ENCODE measurements at places on chromosomes 1 and 21. TPM values are rescaled to one million over a fixed set of nuclear protein-coding genes. Genes with fewer than 3 reads are reported as not detected.

Gene SAMD11
- 3.0 TPM for total RNA-seq

Gene SLAMF7
- total RNA-seq = 7.0 TPM

Gene MRPL55
- 33.0 TPM for total RNA-seq

Gene HOOK1
- 42.4 TPM for total RNA-seq

Gene LPAR3
- 2.3 TPM for total RNA-seq

Gene MROH7
- 3.7 TPM for total RNA-seq

Gene OLFML2B
- total RNA-seq = 0.57 TPM

Gene KPNA6
- 56.7 TPM for total RNA-seq

Gene SPRR1A
- total RNA-seq = not detected

Gene EXO1
- 5.1 TPM for total RNA-seq

Gene NHLH2
- not detected for total RNA-seq

Gene GNG4
- total RNA-seq = 10.0 TPM

GRCh38 chr1:61455400-61455799 lies 269.5 kb downstream of the TM2D1 start:
- no peaks in the 10 kb centered on the region for H3K27me3 ChIP-seq
- no peak for DNase-seq
- H3K36me3 ChIP-seq = no peaks in the 10 kb centered on the region
- H3K4me3 ChIP-seq = no peak overlapping the region

DNA sequence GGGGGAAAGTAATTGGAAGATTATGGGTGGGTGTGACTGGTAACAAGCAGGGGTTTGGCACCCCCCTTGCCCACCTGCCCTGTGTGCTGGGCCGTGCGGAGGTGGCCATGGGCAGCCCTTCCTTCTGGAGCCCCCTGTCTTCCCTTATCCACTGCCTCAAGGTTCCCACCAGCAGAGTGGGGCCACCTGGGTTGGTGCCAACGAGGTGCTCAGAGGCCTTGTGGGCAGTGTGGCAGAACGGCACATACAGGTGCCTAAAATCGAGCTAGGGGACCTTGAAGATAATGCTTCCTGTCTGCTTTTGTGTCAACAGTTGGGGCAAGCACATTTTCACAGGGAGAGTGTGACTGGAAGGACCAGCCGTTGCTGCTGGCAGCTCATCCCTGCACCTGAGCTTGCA lies 161.8 kb downstream of the PCBP3 start:
- H3K27me3 ChIP-seq = no peaks in the 10 kb centered on the region
- no peak for DNase-seq
- H3K4me1 ChIP-seq = no peaks in the 10 kb centered on the region
- no peak overlapping the region for H3K4me3 ChIP-seq

DNA sequence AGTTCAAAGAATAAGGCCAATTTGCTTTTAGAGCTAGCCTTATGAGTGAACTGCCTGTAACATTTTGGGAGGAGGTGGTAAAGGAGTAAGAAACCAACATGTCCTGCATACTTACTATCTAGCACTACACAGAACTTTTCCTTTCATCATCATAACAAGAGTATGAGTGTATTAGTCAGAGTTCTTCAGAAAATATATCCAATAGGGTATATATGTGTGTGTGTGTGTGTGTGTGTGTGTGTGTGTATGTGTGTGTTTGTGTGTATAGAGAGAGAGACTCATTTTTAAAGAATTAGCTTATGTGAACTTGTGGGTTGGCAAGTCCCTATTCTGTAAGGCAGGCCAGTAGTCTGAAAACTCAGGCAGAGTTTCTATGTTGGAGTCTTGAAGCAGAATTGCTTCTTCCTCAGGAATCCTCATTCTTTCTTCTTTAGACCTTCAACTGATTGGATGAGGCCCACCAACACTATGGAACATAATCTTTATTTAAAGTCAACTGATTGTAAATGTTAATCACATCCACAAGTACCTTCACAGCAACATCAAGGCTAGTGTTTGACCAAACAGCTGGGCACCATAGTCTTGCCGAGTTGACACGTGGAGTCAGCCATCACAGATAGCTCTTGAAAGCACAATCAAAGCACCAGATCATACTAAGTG lies 121.9 kb downstream of the CYYR1 start:
- no peaks in the 10 kb centered on the region for H3K27me3 ChIP-seq
- no peaks in the 10 kb centered on the region for H3K4me1 ChIP-seq
- no peak overlapping the region for H3K27ac ChIP-seq
- no peak overlapping the region for H3K4me3 ChIP-seq
